ENCODE measurements at places on chromosomes 12 and 14.

GRCh38 chr12:16573398-16574077, 32.4 kb downstream of the LMO3 start:
- no peak for DNase-seq

- no peak for DNase-seq
Observed at GRCh38 chr12:132484891-132485441, 5.0 kb upstream of the FBRSL1 start.

GRCh38 chr14:70616646-70617045, 16.2 kb upstream of the MED6 start:
- no peak for DNase-seq

DNA sequence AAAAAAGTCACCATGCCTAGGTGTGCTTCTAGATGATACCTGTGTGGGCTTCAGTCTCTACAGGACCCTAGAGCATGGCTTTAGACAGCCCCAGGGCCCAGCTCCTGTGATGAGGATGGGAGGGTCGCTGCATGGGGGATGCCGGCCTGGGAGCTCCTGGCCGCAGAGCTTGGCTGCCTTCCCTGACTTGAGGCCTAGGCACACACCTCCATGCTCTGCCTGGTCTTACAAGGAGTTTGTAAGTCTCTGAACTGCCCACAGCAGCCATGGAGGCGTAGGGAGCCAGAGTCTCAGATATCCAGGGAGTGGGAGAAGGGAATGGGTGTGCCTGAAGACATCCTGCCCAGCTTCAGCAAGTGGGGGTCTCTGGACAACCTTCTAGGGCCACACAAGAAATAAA, 149.5 kb upstream of the MYL2 start:
- DNase-seq = no peak

DNA sequence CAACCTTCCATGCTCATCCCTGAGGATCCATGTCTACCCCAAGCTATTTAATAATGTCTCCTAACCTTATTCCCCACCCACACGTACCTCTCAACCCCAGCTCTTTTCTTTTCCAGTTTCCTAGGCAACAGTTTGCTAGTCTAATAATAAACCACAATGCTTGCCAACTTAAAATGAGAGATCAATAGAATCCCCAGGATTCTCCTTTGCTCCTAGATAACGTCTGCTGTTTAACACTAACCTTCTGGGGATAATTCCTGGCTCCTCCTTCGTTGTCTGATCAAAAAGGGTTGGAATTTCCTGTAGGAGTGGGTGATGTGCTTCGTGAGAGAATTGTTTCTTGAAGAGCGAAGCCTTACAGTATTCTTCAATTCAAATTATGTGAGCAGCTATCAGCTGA, 42.2 kb upstream of the DBX2 start:
- no peak for DNase-seq

- DNase-seq = no peak
Observed at GRCh38 chr12:90124289-90124688, 415.7 kb upstream of the ATP2B1 start.

DNA sequence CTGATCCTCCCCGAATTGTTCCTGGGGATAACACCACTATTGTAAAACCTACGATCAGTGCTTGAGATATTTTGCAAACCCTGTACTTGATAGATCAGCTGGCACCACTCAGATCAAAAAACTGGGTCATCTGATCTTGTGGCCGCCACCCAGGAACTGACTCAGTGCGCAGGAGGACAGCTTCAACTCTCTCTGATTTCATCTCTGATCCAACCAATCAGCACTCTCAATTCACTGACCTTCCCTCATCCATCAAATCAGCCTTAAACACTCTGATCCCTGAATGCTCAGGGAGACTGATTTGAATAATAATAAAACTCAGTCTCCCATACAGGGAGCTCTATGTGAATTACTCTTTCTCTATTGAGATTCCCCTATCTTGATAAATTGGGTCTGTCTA, 4.2 kb upstream of the XPOT start:
- peak; percentile 41 for DNase-seq

GRCh38 chr12:79692860-79693577, 2.3 kb upstream of the PAWR start:
- no peak for DNase-seq

All from HTR-8/SVneo (cell line).